Upper lobe of left lung (tissue), 6 donors: ENCODE measurements at places on chromosomes 11 and 22. TPM values are rescaled to one million over a fixed set of nuclear protein-coding genes. Genes with fewer than 3 reads are reported as not detected.
A peak's percentile ranks its signal among the peaks of the same experiment; 100 is the strongest.

GRCh38 chr11:117195258-117195657 is 3.9 kb upstream of the TAGLN start:
- H3K4me3 ChIP-seq: no peak overlapping the region
- no peaks in the 10 kb centered on the region for H3K27me3 ChIP-seq
- peaks cover 7% of the 10 kb centered on the region for H3K4me1 ChIP-seq
- no peak overlapping the region for H3K27ac ChIP-seq

GRCh38 chr22:38735126-38735464 is 20.7 kb downstream of the SUN2 start:
- H3K27me3 ChIP-seq: no peaks in the 10 kb centered on the region
- peaks cover 90% of the 10 kb centered on the region for H3K36me3 ChIP-seq
- no peak overlapping the region for H3K4me3 ChIP-seq
- DNase-seq: no peak
- H3K27ac ChIP-seq: peak overlapping the region; percentile 2

The CARD18 gene
- total RNA-seq: not detected

- peaks cover 27% of the 10 kb centered on the region for H3K36me3 ChIP-seq
- no peaks in the 10 kb centered on the region for H3K27me3 ChIP-seq
- no peak overlapping the region for H3K27ac ChIP-seq
- no peak overlapping the region for H3K4me3 ChIP-seq
- no peak for DNase-seq
- no peaks in the 10 kb centered on the region for H3K4me1 ChIP-seq
These were observed 7.0 kb downstream of the UCP3 start for GRCh38 chr11:74001822-74002286.

GRCh38 chr11:110571081-110571720 is 141.0 kb downstream of the ARHGAP20 start:
- no peak overlapping the region for H3K27ac ChIP-seq
- H3K36me3 ChIP-seq: no peaks in the 10 kb centered on the region

- H3K4me3 ChIP-seq: no peak overlapping the region
- no peaks in the 10 kb centered on the region for H3K27me3 ChIP-seq
- no peak for DNase-seq
- H3K4me1 ChIP-seq: no peaks in the 10 kb centered on the region
These were observed 142.3 kb downstream of the NXPE2 start for GRCh38 chr11:114820621-114821020.
